ENCODE measurements at places on chromosomes 11 and 22. TPM values are rescaled to one million over a fixed set of nuclear protein-coding genes. Genes with fewer than 3 reads are reported as not detected.

DNA sequence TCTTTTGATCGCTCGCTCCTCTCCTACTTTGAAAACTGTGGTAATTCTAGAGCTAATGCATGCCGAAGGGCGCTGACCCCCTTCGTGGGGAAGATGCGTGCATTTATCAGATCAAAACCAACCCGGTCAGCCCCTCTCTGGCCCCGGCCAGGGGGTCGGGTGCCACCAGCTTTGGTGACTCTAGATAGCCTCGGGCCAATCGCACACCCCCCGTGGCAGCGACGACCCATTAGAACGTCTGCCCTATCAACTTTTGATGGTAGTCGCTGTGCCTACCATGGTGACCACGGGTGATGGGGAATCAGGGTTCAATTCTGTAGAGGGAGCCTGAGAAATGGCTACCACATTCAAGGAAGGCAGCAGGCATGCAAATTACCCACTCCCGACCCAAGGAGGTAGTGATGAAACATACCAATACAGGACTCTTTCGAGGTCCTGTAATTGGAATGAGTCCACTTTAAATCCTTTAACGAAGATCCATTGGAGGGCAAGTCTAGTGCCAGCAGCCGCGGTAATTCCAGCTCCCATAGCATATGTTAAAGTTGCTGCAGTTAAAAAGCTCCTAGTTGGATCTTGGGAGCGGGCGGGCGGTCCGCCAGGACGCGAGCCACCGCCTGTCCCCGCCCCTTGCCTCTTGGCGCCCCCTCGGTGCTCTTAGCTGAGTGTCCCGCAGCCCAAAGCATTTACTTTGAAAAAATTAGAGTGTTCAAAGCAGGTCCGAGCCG is 3898.2 kb upstream of the OR11H1 start:
- no peaks in the 10 kb centered on the region for H3K27me3 ChIP-seq
- no peak overlapping the region for H3K27ac ChIP-seq
- no peak overlapping the region for H3K4me3 ChIP-seq
- DNase-seq, result no peak

DNA sequence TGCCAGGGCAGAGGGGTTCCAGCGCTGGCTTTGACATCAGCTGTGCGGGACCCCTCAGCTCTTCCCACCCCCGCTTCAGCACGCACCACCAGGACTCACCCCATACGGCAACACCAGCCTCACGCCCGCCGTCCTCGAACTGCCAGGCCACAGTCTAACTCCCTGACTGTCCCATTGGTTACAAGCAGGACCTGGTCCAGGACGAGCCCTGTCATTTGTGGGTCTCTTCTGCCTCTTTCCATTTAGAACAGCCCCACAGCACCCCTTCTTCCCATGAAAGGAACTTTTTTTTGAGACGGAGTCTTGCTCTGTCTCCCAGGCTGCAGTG is 81.7 kb downstream of the PHF21B start:
- no peak overlapping the region for H3K27ac ChIP-seq
- H3K4me3 ChIP-seq, result no peak overlapping the region
- H3K4me1 ChIP-seq, result no peaks in the 10 kb centered on the region

DNA sequence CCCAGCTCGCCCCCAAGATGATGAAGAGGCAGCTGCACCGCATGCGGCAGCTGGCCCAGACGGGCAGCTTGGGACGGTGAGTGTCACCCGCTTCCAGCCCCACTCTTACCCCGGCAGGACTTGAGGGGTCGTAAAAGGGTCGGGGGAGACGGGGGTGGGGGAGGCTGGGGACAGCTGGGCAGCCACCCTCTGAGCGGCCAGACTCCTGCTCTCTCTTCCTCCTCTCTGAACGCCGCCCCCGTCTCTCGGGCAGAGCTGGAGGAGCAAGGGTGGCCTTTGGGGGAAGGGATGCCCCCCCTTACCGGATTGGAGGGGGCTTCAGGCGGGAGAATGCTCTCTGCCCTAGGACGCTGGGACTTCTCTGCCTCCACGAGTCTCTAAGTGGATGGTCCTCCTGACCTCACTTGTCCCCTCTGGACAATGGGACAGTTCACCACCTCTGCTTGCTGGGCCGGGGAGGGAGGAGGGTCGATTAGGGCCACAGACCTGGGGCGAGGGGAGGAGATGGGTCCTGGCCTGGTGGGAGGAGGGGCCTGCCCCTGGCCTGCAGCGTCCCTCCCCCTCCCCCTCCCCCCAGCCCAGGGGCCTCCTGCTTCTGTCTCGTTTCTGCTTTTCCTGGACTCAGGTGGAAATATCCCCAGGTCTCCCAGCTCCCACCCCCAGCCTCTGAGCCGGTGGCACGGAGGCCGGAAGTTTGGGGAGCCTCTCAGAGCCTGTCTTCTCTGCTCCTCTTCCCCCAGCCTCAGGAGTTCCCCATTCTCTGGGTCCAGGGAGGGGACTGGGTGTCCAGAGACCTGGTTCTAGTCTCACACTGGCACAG is 512 bp downstream of the SH3BP1 start:
- H3K4me3 ChIP-seq, result peak overlapping the region; percentile 59
- peaks cover 10% of the 10 kb centered on the region for H3K27me3 ChIP-seq
- no peaks in the 10 kb centered on the region for H3K4me1 ChIP-seq
- no peaks in the 10 kb centered on the region for H3K36me3 ChIP-seq
- DNase-seq, result no peak
- no peak overlapping the region for H3K27ac ChIP-seq

STIP1 gene
- total RNA-seq, result 171 TPM

DNA sequence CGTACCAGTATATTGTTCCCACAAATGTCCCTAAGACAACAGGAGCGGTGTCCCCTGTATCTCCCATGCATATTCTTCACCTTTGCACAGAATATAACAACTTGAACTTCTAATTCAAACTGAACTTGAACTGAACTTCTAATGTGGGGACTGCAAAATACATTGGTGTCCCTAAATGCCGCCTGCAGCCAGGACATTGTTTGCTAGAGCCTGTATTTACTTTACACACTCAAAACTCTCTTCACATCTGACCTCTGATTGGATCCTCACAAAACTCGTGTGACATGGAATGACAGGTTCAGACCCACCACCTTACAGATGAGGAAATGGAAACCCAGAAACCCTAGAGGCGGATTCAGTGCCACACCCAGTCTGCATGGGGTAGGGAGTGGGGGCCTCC is 6.4 kb downstream of the CPT1A start:
- no peak for DNase-seq
- H3K4me1 ChIP-seq, result peaks cover 75% of the 10 kb centered on the region
- no peaks in the 10 kb centered on the region for H3K36me3 ChIP-seq
- H3K27ac ChIP-seq, result no peak overlapping the region
- no peak overlapping the region for H3K4me3 ChIP-seq
- H3K27me3 ChIP-seq, result no peaks in the 10 kb centered on the region

DNA sequence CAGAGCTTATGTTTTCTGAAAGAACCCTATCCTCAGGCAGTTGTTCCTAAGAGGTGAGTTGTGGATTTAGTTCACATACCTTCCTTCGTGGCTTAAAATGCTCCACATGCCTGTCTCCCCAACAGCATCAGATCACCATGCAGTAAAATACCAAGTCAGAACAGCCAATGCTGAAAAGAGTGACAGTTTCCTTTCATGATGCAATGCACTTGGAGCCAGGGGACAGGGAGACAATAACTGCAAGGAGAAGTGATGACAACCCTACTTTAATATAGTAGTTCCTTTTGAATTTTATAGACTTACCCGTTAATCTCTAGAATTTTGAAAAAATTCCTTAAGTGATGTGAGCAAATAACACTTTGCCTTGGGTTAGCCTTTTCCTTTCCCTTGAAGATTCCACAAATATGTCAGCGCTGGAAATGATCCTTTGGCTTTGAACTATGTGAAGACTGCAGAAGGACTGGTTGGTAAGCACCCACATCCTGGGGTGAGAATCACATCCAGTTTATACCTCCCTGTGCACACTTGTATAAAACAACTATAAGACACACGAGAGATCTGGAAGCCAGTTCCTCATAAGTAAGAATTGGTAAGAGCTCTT is 71.2 kb downstream of the PIWIL4 start:
- peak overlapping the region; percentile 16 for H3K4me3 ChIP-seq
- H3K27me3 ChIP-seq, result no peaks in the 10 kb centered on the region
- DNase-seq, result no peak

LGR4 gene
- 8.0 TPM for total RNA-seq

FZD4 gene
- total RNA-seq, result 12.3 TPM

GRCh38 chr11:12754582-12755234 is 80.5 kb downstream of the TEAD1 start:
- no peaks in the 10 kb centered on the region for H3K36me3 ChIP-seq
- H3K27ac ChIP-seq, result peak overlapping the region; percentile 65
- no peak overlapping the region for H3K4me3 ChIP-seq
- peaks cover 80% of the 10 kb centered on the region for H3K4me1 ChIP-seq

GRCh38 chr22:19508024-19508776 is 16.0 kb downstream of the CLDN5 start:
- no peak overlapping the region for H3K4me3 ChIP-seq
- no peaks in the 10 kb centered on the region for H3K4me1 ChIP-seq
- no peaks in the 10 kb centered on the region for H3K36me3 ChIP-seq

DNA sequence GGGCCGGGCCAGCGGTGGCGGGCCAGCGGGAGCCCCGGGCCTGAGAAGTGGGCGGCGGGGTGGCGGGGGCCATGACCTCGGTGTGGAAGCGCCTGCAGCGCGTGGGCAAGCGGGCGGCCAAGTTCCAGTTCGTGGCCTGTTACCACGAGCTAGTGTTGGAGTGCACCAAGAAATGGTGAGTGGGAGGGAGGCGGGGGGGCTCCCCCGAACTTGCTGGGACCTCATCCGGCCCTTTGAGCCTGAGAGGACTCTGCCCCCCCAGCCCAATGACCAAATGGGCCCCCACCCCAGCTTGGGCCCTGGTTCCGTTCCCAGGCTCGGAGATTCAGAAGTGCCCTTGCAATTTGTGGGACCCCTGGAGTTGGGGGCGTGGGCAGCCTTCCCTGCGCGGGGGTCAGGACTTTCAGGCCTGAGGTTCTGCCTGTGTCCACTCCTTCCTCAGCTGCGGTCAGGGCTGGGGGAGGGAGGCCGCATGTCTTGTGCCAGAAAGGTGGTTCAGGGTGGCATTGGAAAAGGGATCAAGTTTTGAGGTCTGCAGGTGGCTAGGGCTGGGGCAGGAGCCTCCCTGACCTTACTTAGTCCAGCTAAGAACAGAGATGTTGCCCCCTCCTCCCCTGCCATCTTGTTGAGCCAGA is 496 bp downstream of the EHBP1L1 start:
- H3K27ac ChIP-seq, result peak overlapping the region; percentile 98
- peak; percentile 53 for DNase-seq
- peaks cover 67% of the 10 kb centered on the region for H3K4me1 ChIP-seq
- peaks cover 36% of the 10 kb centered on the region for H3K36me3 ChIP-seq
- H3K27me3 ChIP-seq, result no peaks in the 10 kb centered on the region
- H3K4me3 ChIP-seq, result peak overlapping the region; percentile 99

- peak overlapping the region; percentile 28 for H3K4me3 ChIP-seq
- H3K27me3 ChIP-seq, result no peaks in the 10 kb centered on the region
- peaks cover 75% of the 10 kb centered on the region for H3K4me1 ChIP-seq
- DNase-seq, result peak; percentile 87
Measured at GRCh38 chr11:64762674-64763525, 3.1 kb upstream of the PYGM start.

DNA sequence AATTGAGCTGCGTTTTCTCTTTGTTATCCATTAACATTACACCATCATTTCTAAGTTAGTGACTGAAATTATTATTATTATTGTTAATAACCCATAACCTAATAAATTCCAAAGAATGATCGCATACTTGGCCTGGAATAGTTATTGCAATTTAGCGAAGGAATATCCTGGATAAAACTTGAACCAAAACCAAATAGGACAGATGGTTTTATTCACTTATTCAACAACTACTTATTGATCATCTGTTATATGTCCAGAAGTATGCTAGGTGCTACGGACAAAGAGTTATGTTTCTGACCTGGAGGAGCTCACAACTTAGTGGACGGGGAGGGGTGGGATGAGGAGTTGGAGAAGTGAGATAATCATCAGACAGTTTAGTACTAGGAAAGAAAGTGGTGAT is 44.8 kb upstream of the ARHGAP20 start:
- no peak for DNase-seq
- H3K4me1 ChIP-seq, result no peaks in the 10 kb centered on the region
- H3K27me3 ChIP-seq, result no peaks in the 10 kb centered on the region

NCAM1 gene
- 3.6 TPM for total RNA-seq

SHANK2 gene
- 0.17 TPM for total RNA-seq

DNA sequence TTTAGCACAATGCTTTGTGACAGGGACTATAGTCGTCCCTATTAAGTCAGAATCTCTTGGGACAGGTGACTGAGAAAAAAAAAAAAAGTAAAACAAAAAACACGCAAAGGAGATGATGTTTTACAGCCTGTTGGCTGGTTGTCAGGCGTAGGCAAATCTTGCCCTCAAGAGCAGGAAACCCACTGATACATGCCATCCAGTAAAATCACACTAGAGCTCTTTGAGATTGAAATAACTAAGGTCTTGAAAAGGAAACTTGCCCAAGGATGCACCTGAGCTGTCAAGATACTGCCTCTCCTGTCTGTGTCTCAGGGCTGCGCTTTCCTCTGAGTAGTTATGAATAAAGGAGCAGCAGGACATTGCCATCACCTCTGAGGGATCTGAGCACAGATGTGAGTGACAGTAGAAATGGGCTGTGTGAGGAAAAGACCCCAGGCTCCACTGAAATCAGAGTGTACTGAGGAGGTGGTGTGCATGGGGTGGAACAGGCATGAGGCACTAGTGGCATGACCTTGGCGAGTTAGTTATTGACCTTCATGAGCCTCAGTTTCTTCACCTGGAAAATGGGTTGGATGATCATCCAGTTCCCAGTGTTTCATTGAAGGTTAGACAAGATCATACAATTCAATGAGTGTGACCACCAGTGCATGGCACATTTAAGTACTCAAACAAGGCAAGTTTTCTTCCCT is 23.3 kb downstream of the MICAL2 start:
- H3K36me3 ChIP-seq, result no peaks in the 10 kb centered on the region
- H3K4me3 ChIP-seq, result no peak overlapping the region
- DNase-seq, result no peak
- H3K4me1 ChIP-seq, result no peaks in the 10 kb centered on the region
- no peaks in the 10 kb centered on the region for H3K27me3 ChIP-seq
- no peak overlapping the region for H3K27ac ChIP-seq

- peaks cover 10% of the 10 kb centered on the region for H3K4me1 ChIP-seq
Measured at GRCh38 chr22:49767355-49768062, 60.2 kb downstream of the BRD1 start.

FXYD2 gene
- not detected for total RNA-seq

STX3 gene
- total RNA-seq, result 7.3 TPM

KCNK4 gene
- not detected for total RNA-seq

GRCh38 chr11:57658023-57658361 is 430 bp downstream of the CLP1 start:
- no peak for DNase-seq
- peak overlapping the region; percentile 85 for H3K27ac ChIP-seq
- peaks cover 39% of the 10 kb centered on the region for H3K36me3 ChIP-seq
- H3K4me1 ChIP-seq, result peaks cover 17% of the 10 kb centered on the region
- H3K27me3 ChIP-seq, result no peaks in the 10 kb centered on the region
